ENCODE measurements at places on chromosomes 1 and 21. TPM values are rescaled to one million over a fixed set of nuclear protein-coding genes. Genes with fewer than 3 reads are reported as not detected.

GRCh38 chr21:26177187-26177586 lies 6.6 kb upstream of the APP start:
- DNase-seq, result no peak

The OVAAL gene
- 0.05 TPM for polyA plus RNA-seq

DNA sequence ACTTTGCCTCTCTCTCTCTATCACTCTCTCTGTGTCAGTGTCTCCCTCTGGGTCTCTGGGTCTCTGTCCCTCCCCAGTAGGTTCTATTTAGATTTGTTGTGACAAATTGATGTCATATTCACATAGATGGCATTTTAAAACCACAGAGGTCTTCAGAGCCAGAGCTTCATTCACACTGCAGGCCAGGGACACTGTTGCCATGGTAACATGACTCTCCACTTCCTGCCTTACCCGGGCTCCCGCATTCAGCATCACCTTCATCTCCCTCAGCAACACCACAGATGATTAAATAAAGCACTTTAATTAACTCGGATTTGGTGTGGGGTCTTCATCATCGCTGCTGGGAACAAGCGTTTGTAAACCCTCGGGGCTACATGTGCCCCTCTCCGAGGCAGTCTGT lies 132.6 kb downstream of the ETS2 start:
- no peak for DNase-seq

GRCh38 chr1:93707956-93708355 lies 26.3 kb upstream of the BCAR3 start:
- no peak for DNase-seq

The KLHDC7A gene
- not detected for polyA plus RNA-seq

GRCh38 chr1:224743608-224744164 lies 127.6 kb downstream of the CNIH3 start:
- no peak for DNase-seq

DNA sequence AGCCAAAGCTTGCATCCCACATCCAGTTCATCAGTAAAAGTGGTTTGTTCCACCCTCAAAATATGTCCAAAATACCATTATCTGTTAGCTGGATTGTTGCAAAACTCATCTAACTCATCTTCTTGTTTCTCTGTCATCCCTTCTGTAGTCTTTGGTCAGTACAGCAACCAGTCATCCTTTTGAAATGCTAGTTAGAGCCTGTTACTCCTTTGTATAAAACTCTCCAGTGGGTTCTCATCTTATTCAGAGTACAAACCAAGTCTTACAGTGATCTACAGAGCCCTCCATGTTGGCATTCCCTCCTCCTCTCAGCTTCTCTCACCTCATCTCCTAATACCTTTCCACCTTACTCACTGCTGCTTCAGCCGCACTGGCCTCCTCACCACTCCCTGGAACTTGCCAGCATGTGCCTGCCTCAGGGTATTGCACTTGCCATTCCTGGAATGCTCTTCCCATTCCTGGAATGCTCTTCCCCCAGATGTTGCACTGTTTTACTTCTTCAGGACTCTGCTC lies 70.6 kb downstream of the LAMC1 start:
- peak; percentile 65 for DNase-seq
